ENCODE measurements at places on chromosomes 2 and 18.

GRCh38 chr2:177063331-177063730 is 149.3 kb upstream of the HNRNPA3 start:
- DNase-seq, result no peak

DNA sequence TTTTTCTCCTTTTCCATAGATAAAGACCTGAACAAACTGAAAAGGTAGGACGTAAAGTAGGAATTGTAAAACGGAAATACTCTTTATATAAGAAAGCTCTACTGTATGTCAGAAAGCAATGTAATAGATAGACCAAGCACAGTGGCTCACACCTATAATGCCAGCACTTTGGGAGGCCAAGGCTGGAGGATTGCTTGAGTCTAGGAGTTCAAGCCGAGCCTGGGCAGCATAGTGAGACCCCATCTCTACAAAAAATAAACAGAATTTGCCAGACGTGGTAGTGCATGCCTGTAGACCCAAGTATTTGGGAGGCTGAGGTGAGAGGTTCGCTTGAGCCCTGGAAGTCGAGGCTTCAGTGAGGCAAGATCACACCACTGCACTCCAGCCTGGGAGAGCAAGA is 7.6 kb downstream of the ZNF397 start:
- DNase-seq, result no peak

DNA sequence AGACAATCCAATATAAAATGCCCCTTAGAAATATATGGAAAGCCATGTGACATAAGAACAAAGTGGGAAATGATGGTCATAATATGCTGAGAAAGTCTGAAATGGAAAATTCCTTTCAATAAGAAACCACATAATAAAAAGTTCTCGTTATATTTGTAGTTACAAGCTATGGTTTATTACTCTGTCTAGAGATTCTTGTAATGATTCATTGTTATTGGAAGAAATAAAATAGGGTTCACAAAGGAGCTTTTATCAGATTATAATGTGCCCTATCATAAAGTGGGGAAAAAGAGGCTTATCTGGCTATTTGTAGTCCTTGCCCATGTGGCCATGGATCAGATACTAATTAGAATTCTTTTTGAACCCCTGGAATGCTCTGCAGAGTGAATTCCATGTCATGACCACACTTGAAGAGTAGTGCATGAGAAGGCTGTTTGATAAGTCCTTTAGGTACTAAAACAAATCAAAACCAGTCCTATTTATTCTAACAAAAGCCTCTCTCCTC is 420.7 kb upstream of the NRP2 start:
- DNase-seq, result no peak

DNA sequence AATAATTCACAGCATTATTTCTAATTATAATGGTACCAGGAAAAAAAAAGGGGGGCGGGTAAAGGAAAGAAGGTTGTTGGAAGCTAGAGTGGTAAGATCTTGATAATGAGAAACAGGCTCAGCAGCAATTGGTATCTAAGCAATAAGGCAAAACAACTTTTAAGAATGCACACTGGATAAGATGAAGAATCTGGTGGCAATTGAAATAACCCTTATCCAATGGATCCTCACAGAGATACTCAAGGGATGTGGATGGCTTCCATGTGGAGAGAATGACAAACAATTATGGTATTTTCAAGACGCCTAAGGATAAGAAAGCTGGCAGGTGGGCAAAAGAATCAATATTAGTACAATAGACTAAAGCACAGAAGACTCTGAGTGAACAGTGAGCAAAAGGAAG is 153.6 kb downstream of the UPP2 start:
- no peak for DNase-seq

DNA sequence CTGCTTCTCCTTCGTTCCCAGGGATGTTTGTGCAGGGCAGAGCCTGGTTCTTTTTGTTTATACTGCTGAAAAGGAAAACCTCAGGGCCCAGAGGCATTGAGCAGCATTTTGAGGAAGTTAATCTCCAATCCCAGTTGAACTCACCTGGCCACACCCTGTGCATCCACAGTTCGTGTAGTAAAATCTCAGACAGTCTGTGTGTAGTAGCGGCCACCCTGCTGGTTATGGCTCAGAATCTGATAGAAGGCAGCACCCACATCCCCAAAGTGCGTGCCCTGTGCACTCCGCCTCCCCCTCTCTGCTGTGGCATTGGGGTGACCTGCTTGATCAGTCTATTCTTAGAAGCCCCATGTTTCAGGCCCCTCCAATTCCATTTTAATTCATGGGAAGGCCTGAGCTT is 10.9 kb downstream of the TRIB2 start:
- DNase-seq, result no peak

DNA sequence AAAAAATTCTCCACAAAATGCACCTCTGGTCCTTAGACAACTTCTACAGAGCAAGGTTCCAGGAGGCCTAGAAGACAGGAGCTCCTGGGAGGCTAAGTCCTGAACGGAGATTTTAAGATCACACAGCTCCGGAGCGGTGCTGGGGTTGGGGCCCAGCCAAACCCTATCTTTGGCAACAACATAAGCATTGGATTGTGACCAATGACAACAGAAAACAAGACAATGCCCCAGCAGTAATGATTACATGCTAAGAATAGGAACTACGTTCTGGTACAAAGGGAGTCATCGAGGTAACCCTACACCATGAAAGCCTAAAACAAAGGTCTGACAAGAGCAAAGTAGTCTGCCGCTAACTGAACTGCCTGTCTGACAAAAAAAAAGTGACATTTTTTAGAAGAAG is 171.2 kb downstream of the CMPK2 start:
- no peak for DNase-seq

DNA sequence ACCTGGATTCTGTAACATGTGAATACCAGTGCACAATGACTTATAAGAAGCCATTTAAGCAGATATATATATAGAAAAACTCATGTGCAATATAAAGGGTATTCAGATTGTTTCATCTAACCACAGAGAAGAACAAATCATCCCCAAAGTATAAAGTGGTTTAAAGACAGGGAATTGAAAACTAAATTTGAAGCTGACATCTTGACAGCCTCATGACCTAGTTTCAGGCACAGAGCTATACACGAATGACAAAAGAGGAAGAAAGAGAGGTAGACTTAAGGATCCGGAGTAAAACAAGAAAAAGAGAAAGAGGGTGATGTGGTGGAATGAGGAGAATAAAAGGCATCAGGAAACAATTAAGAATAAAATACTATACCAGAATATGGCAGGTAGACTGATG is 194.5 kb downstream of the EPHA4 start:
- no peak for DNase-seq

- DNase-seq, result no peak
Observed at GRCh38 chr2:184760931-184761330, 162.6 kb downstream of the ZNF804A start.

- DNase-seq, result no peak
Observed at GRCh38 chr2:240649331-240649730, 24.1 kb downstream of the GPR35 start.

DNA sequence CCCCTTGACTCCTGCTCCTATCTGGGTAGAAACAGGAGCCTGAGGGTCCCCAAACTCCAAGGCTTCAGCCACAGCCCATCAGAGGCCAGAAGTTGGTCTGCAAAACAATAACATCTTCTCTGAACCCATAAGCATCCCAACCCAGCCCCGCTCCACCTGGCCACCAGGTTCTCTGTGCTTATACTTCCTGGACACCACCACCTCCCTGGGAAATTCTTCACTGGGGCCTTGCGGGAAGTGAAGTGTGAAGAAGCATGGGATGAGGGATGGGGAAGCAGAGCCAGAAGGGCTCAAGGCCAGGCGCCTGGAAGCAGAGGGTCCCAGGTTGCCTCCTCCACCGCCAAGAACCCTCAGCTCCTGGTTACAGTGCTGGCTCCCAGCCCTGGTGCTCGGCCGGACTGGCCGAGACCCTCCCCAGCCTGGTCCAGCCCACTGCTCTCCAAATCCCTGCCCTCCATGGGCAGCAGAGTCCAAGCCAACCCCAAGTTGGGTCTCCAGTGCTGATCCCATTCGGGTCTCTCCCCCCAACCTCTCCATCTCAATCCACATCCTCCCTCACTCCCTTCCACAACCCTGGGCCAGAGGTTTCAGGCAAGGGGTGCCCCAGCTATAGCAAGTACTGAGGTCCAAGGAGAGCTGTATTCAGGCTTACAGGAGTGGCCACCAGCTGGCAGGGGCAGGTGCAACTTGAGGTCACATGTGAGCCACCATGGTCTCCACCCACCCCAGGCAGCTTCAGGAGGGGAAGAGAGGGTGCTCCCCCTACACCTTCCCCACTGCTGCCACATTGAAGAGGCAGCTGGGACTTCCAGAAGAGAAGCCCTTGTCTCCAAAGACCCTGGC is 60.7 kb downstream of the TNS1 start:
- no peak for DNase-seq

DNA sequence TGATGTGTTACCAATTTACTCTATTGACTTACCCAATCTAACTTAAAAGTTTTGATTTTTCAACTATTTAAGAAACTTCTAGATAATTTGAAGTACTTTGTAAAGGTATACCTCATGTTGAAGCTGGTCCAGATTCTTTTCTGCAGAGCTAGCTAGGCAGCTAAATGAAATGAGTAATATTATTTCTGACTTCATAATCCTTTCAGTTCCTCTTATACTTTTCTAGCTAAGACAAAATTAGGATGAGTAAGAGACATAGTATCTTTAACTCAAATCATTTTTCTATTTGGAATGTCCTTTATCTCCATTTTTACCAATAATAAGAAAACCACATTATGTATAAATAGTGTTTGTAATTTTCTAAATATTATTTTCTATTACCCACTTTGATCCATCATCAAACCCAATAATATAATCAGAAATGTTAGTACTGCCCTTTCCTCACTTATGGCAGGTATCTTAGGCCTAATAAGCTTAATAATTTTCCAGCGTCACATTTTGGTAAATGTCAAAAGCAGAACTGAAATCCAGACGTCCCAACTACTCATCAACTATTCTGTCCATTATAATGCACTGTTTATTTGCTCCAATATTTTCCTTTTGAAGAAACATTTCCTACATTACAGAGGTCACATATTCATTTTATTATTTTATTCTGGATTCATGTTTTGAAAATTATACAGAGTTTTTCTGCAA is 456.6 kb downstream of the THSD7B start:
- no peak for DNase-seq

DNA sequence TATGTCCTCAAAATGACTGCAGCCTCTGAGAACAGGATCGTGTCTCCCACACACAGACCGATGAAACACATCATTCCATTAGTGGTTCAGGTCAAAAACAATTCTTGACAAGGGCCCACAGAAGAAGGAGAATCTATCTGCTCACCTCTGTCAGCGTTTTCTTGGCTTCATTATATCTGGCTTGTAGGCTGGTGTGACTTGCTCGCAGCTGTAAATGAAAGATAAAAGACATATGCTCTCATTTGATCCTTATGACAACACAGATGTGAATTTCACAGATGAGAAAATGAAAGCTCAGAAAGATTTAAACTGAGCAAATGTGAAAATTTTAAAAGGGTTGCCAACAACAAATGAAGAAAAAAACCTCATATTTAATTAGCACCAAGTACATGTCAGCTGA is 61.6 kb downstream of the CCDC93 start:
- DNase-seq, result no peak

GRCh38 chr18:58168221-58168620 is 124.2 kb downstream of the NEDD4L start:
- DNase-seq, result no peak

GRCh38 chr2:98465456-98466226 is 21.0 kb downstream of the INPP4A start:
- DNase-seq, result peak; percentile 59

DNA sequence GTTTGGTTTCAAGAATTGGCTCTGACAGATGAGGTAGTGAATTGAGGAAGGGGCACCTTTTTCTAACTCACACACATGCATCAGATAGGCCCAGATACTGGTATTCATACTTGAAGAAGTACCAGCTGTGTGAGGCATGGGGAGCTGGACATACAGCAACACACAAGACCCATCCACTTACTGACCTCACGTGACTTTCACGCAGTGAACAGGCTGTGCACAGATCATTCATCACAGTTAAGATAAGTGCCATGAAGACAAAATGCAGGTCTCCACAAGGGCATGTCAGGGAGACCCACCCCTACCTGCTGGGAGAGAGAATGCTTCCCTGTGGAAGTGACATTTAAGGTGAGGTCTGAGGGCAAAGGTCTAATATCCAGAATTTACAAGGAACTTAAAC is 38.6 kb downstream of the SP110 start:
- DNase-seq, result no peak

DNA sequence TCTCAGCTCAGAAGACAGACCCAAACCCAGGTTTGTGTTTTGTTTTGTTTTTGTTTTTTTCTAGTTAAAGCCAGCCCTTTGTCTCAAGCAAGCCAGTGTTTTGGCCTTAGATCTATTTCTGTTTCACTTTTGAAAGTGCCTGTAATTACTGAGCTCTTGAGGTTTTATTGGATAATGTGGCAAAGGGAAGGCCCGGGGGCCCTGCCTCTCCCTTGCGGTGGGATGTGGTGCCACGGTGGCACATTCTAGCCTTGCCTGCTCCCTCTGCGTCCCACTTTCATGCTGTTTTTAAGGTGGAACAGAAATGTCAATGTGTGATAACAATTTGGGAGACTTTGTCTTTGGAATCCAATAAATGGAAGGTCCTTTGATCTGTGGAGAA is 2.5 kb downstream of the HPCAL1 start:
- DNase-seq, result no peak

DNA sequence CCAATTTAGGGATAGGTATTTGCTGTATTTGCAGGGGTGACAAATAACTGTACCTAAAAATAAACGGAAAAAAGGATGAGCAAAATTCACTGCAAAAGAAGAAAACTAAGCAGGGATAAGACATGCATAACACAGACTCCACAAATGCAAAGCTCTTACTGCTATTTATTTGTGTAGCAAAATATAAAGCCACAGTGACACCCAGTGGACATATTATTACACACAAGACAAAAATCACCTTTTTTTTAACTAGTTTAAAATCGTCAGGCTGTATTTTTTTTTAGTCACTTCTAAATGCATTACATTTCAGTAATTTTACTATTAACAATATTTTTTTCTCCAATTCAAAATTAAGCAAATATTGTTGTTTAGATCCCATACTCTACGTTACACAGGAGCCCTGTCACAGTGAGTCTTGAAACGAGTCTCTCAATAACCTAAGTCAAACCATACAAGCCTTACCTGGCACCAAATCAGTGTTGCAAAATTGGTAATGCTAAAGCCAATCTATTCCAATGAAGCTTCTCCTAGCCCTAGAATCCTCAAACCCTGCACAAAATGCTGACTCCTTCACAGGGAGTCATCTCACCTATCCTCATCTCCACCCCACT is 23.7 kb downstream of the METTL4 start:
- DNase-seq, result no peak

- no peak for DNase-seq
Observed at GRCh38 chr2:47058003-47058931, 96.8 kb downstream of the STPG4 start.

Data from stimulated activated CD4-positive, alpha-beta T cell treated with anti-CD3 and anti-CD28 coated beads, Interleukin-1b, Interleukin-23, amount 100 ng/mL, for 1 hour (primary cell).